ENCODE measurements at places on chromosomes 3 and 15.
A peak's percentile ranks its signal among the peaks of the same experiment; 100 is the strongest.

GRCh38 chr3:106931904-106932303 lies 445.3 kb upstream of the CCDC54 start:
- no peak for DNase-seq

DNA sequence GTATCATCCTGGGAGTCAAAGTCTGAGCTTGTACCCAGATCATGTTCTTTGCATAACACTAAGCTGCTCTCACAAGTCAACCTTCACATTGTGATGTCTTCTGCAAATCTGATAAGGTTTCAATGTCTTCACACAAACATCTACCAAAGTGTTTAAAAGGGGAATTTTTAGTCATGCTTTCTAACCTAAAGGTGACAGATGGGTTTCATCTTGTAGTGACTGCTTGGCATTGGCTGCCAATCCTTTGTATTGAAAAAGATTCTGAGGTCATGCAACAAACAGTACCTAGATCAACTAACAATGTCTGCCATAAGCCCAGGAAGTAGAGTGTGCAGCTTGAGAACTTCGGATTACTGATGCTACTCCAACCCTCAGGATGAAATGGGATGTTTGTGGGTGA lies 43.6 kb upstream of the DIPK2A start:
- no peak for DNase-seq

DNA sequence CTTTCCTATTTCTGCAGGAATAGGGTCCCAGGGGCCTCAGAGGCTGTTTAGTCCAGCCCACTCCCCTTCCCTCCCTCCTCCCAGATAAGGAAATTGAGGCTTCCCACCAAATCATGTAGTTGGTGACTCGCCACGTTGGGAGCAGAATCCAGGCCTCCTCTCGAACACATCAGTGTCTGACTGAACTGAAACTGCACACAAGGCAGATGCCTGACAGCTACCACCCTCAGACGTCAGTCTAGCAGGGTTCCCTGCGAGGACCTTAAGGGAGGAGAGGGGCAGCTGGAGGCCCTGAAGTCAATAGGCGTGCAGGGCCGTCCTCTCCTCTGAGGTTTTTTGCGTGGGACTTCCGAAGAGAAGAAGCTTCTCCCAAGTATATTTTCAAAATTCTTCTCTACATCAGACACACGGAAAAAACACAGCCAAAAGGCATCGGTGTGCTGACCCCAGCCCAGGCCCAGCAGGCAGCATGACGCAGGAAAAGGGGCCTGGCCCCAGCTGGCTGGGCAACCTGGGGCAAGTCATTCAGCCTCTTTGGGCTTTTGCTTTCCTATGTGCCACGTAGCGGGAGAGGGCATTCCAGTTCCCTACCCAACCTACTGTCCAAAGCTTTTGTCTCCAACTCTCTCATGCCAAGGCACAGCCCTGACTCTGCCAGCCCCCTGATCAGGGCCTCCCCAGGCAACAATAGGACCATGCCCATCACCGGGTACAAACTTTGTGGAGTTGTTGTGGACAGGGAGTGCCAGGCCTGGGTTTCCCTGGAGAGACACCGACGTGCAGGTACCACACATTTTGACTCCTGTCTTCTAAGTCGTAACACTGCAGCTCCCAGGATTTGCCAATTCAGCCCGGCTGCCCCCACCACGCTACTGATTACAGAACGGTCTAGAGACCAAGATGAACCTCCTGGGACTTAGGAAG lies 283.1 kb downstream of the XXYLT1 start:
- no peak for DNase-seq

GRCh38 chr3:58824285-58824684 lies 157.7 kb upstream of the FAM3D start:
- DNase-seq: peak; percentile 69

DNA sequence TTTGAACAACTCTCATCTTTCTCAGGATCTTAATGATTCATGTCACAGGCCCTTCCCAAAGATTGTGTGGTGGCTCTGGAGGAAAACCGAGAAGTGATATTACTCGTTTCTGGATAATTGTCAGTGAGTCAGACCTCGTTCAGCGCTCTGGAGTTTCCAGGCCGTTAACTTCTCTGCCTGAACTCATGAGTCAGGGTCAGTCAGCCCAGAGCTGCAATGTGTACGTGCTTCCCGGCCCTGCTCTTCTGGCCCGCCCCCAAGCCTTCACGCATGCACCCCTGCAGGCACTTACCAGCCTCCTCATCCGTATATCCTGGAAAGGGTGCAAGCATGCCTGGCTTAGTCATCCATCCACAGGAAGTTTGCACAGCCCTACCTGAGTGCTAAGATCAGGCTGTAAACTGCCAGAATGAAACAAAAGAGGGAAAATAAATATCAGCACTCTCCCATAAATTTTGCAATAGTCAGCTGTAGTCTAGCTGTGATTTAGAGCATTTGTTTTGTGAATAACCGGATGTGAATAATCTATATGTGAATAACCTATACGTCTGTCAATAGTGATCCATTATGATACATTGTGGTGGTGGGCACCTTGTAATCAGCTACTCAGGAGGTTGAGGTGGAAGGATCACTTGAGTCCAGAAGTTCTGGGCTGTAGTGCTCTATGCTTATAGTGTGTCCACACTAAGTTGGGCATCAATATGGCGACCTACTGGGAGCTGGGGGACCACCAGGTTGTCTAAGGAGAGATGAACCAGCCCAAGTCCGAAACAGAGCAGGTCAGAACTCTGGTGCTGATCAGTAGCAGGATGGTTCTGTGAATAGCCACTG lies 35.3 kb upstream of the SEMA4B start:
- DNase-seq: peak; percentile 79

GRCh38 chr3:64080616-64081234 lies 57.4 kb upstream of the PSMD6 start:
- DNase-seq: no peak

DNA sequence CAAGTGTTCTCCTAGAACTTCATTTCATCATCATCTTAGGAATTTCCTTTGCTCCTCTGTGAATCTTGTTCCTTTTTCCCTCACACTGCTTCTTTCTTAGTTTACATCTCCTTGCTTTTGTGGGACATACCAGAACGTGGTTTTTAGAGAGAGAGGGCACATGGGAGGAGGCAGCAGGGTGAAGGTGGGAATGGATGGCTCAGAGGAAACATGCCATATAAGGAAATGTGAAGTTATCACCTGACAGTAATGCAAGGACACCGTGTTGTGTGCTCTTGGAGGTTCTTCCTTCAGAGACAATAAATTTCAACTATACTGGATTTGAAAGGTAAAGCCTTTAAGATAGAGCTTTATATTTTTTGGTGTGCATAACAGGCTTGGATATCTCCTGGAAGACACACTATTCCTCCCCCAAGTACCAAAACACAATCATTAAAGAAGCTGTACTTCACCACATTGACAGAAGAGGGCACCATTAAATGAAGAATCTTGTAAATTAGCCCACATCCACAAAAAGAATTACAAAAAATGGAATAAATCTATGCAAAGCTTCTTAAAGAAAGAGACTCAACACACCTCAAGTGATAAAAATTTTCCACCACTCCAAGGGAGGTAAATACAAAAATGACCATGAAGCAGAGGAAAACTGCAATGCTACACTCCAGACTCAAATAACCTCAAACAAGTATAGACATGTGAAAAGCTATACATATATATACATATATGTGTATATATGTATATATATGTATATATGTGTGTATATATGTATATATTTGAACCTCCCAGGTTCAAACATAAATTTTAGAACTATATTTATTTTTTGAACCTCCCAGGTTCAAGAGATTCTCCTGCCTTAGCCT lies 26.1 kb downstream of the RPL39L start:
- DNase-seq: no peak

DNA sequence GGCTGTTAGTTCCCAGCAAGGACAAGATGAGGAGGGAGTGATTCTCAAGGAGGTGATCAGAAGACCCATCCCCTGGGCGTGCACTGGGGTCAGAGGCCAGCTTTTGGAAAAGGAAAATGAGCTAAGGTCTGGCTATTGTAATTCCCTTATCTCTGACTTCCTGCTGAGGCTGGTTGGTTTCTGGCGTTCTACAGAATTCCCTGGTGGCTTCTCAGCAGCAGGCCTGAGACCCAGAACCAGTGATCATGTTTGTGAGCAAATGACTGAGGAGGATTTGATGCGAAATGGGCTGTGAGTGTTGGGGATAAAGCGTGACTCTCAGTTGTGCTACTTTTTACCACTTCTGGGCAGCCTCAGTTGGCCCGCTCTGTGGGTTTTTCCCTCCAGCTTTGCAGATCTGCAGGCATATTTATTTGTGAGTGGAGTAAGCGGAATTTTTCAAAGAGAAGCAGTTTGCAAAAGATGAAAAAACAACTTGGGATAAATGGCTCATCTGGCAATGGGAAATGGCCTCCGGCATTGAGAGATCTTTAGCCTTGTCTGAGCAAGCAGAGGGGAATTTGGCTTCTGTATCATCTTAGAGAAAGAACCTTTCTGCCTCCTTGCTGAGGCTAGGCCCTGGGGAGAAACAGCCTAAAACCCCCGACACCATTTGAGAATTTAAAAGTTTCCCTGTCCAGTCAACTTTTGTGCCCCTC lies 102.7 kb downstream of the SLCO3A1 start:
- no peak for DNase-seq

GRCh38 chr3:130963878-130964277 lies 62.7 kb downstream of the ASTE1 start:
- DNase-seq: no peak

- DNase-seq: no peak
Measured at GRCh38 chr3:197782230-197782629, 8.8 kb upstream of the LRCH3 start.
